ENCODE measurements at places on chromosomes 1 and 21.
A peak's percentile ranks its signal among the peaks of the same experiment; 100 is the strongest.

GRCh38 chr1:10643607-10644306, 152.7 kb downstream of the CASZ1 start:
- DNase-seq: no peak

GRCh38 chr1:235057385-235058306, 71.0 kb downstream of the TOMM20 start:
- no peak for DNase-seq

- no peak for DNase-seq
These were observed 72.7 kb upstream of the MUTYH start for GRCh38 chr1:45412899-45413298.

- DNase-seq: no peak
These were observed 987 bp downstream of the MED8 start for GRCh38 chr1:43388613-43389012.

DNA sequence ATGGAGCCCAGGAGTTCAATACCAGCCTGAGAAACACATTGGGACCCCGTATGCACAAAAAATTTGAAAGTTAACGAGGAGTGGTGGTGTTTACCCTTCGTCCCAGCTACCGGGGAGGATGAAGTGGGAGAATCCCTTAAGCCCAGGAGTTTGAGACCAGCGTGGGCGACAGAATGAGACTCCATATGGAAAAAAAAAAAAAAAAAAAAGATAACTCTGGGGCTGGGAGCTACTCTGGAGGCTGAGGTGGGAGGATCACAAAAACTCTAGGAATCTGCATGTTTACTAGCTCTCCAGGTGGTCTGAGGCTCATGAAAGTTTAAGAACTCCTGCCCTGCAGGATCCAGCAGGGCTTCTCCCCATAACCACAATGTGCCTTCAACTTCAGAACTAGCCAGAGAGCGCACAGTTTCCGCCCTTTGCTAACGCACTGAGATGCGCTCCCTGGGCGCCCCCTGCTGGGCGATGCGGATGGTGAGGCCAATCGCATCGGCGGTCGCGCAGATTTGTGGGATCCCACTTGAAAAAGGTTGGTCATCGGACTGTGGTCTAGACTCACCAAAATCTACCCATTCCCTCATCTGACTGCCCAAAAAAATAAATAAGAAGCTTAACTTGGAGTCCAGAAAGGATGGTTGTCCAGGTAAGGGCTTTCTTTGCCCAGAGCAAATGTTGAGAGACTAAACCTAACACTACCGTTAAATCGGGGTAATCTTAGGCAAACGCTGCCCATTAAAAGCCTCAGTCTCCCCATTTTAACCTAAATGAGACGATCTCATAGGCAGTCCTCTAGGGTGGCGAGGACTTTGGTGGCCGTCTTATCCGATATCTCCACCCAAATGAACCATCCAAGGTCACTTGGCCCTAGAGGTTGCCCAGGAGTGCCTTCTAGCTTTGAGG, 8.8 kb downstream of the ZNF683 start:
- no peak for DNase-seq

DNA sequence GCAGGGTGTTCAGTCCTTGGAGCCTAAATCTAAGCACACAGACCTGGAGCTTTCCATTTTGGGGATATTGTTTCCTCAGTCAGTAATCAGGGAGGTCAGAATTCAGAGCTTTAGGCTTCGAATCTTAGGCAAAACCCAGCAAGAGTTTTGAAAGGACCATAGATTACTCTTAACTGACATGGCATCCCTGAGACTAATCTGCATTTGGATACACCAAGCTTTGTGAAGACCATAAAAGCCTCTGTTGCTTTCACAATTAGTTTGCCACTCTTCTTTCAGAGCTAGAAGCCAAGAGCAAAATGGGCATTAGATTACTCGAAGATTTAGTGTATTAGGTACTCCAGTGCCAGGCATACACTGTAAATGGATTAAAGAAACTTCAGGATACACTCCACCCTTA, 131.8 kb upstream of the GREM2 start:
- no peak for DNase-seq

DNA sequence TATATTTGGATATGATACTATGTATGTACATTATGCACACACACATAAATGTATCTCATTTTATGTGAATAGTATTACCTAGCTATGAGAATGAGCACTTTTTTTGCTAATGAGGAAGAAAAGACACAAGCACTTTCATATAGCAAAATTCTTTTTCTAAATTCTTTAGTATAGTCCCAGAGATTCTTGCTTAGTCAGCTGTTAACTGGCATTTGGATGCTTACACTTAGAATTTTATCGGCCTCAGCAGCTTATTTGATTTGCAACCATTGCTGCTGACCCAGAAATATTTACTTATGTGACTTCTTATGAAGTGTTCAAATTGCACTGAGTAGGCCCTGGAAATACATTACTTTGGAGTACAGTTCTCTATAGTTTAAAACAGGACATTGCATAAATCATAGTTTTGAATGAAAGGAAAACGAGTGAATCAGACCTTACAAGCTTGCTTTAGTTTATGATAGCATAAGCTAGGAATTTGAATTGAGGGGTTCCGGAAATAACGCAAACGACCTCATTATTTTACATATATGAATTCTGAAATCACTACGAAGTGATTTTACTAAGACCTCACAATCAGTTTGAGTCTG, 653.9 kb upstream of the NEGR1 start:
- DNase-seq: no peak

- no peak for DNase-seq
These were observed 11.2 kb upstream of the HMGCS2 start for GRCh38 chr1:119779869-119780356.

DNA sequence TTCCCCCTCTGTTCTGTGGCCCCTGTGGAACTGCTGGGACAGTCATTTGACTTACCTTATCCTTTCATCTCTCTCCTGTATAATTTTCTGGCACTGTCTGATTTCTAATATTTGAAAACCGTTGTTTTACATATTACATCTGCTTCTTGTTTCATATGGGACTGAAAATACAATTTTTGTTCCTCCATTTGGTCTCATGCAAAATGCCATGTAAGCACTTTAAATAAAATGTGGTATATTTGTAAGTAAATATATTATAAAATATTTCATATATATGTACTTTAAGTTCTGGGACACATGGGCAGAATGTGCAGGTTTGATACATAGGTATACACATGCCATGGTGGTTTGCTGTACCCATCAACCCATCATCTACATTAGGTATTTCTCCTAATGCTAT, 93.9 kb upstream of the PLPPR5 start:
- no peak for DNase-seq

GRCh38 chr1:195933835-195934234, 674.4 kb downstream of the KCNT2 start:
- DNase-seq: no peak

- peak; percentile 84 for DNase-seq
These were observed 6.1 kb upstream of the EPHB2 start for GRCh38 chr1:22704440-22705067.

DNA sequence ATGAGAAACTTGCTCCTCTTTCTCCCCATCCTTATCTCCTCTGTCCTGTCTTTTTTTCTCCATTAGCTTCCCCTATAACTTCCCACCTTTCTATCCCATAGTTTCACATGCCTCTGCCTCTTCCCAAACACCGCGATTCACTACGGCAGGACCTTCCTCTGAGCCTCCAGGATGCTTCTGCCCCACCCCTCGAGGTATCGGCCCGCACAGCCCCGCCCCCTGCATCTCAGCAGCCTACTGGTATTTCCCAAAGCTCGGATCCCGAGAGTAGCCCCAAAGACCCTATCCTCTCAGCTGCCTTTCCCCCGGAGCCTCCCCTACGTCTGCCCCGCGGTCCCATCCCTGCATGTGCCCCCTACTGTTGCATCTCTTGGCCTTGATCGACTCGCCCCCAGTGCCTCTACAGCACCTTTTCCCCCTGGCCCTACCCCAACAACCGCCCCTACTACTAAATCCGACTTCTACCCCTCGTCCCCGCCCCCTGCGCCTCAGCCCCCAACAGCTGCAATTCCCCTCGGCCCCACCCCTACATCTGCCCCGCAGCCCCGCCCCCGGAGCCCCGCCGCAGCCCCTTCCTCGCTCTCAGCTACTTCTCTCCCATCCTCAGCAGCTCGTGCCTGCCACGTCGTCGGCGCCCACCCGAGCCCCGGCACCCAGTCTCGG, 512 bp downstream of the PIAS3 start:
- peak; percentile 81 for DNase-seq

DNA sequence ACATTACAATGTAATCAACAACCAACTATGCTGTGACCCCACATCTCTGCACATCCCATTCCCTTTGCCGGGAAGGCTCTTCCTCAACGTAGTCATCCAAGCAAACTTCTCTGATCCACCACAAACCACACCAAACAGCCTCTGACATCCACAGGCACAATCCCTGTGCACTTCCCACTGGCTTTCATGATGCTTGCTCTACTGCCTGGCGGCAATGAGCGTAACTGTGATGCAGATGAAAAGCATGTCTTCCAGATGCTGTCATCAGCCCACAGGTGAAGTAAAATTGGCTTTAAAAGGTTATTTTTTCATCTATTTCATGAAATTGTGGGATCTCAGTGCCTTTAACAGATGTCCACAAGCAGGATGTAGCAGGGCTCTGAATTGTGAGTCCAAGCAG, 635.2 kb downstream of the SMYD3 start:
- DNase-seq: no peak

DNA sequence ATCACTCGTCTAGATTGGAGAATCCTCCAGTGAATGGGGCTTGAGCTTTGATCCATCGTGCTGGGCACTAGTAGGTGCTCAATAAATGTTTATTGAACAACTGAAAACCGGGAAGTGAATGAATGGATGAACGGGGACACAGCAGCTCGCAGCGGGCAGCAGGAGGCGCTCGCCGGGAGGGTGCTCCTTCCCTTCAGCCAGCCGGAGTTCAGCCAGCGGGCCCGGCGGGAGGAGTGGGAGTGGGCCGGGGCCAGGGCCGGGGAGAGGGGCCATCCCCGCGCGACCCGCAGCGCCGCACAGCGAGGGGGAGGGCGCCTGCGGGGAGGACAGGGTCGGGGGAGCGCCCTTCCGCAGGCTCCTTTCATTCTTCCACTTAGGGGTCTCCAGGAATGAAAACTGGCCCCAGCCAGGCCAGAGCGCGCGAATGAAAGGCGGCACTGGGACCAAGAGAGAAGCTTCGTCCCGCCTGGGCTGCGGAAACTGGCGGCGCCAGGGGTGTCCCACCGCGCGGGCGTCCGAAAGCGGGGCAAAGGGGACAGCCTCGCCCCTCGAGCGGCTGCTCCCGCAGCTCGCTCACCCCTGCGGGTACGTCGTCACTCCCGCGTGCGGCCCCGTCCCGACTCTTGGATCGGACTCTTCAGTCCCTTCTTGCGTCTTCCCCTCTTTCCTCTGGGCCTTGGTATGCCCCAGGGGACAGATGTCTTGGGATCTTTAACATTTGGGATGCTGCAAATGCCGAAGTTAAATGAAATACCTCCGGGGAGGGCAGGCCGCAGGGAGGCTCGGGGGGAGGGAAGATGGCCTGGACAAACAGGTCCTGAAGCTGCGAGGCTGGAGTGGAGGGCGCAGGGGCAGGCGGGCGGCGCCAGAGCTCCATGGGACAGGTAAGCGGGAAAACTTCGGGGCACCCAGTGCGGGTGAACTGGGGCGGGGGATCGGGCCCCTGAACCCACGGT, 3.6 kb upstream of the INAVA start:
- no peak for DNase-seq

DNA sequence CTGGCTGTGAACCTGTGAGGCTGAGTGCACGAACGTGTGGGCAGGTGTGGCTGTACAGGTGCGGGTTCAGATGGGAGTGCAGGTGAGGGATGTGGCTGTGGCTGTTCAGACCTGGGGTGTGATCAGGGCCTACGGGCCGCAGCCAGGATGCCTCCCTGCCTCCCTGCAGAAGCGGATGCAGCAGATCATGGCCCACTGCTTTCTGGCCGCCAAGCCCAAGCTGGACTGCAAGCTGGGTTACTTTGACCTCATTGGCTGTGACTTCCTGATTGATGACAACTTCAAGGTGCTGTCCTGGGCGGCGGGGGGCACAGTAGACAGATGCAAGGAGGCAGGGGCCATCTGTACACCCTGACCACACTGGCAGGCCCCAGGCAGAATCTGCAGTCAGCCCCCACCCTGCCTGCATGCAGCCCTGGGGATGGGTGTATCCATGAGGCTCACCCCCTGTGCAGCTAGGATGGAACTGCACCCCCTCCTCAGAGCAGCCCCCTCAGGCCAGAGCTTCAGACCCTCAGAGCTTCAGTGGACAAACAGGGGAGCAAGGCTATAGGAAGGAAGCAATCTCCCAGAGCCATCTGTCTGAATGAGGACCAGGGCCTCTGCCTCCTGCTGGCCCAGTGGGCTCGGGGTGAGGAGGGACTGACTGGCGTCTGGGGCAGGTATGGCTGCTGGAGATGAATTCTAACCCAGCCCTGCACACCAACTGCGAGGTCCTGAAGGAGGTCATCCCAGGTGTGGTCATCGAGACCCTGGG, 9.8 kb downstream of the TNFRSF18 start:
- DNase-seq: no peak

DNA sequence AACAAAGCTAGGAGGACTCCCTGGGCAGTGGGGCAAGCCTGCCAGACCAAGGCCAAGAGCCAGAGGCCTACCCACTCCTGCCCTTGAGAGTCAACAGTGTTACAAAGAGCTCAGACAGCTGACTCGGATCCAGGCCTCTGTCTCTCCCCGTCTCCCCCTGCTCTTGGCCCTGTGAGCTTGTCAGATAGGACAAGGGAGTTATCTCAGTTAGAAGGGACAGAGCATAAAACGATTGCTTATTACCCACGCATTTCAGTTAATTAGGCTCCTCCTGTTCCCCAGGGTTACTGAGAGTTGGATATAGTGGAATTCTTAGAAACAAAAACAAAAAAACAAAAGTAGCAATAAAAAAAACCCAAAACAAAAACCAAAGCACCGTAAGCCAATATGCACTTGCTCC, 1.3 kb downstream of the SLC41A1 start:
- no peak for DNase-seq

DNA sequence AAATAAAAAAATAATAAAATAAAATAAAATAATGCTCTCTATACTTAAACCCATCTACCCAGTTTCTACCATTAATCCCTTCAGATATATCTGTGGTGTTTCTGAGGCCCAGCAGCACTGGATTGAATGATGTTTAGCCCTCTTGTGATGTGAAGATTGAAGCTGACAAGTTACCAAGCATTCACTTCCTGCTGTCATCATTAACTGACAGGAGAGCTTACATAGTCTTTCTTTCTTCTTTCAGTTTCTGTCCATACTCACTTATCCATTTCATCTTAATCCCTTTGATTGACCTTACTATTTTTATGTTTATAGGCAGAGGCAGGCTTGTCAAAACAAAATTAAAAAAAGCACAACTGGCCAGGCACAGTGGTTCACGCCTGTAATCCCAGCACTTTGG, 38.8 kb upstream of the PGD start:
- no peak for DNase-seq

DNA sequence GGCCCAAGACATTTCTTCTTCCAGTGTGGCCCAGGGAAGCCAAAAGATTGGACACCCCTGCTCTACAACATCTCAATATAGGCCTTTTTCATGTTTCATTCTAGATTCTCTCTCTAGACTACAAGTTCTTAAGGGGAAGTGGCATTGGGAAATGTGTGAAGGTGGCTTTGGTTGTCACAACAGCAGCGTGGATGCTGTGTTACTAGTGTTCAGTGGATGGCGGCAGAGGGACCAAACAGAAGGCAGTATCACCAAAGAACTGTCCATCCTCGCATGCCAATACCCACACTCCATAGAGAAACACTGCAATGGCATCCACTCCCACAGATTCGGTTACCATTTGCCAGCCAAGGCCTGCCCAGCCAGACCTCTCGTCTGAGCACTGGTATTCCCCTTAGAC, 24.3 kb upstream of the IFNAR2 start:
- DNase-seq: no peak

GRCh38 chr21:35017256-35017655, 31.8 kb downstream of the RUNX1 start:
- DNase-seq: no peak

Data from coronary artery (tissue), 2 donors.